ENCODE measurements at places on chromosomes 1 and 21.

GRCh38 chr1:219523411-219523810 lies 89.5 kb downstream of the ZC3H11B start:
- DNase-seq: no peak

DNA sequence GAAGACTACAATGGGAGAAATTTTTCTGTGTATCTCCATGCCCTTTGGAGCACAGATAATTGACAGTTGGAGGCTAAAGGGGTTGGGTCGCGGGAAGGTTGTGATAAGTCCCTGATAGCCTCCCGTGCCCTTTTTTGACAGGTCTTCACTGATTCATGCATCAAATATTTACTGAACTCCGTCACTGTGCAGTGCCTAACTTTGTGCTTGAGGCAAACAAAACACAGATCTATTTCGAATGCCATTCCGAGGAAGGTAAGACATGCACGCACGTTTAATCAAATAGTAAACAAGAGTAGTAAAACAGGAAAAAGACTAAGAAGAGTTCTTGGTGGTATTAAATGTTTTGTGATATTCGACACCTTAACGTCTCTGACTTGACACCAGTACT lies 494 bp upstream of the PIP5K1A start:
- DNase-seq: no peak

DNA sequence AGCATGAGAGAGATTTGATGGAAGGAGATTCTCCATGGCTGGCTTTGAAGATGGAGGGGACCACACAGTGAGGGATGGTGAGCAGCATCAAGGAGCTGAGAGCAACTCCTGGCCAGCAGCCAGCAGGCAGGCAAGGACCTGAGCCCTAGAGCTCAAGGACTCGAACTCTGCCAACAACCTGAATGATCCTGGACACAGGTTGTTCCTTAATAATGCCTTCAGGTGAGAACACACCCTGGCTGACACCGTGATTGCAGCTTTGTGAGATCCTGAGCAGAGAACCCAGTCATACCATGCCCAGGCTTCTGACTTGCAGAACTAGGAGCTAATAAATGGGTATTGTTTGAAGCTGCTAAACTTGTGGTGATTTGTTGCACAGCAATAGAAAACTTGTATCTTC lies 183.1 kb downstream of the LMX1A start:
- DNase-seq: no peak

- DNase-seq: no peak
These were observed 1.3 kb downstream of the INAVA start for GRCh38 chr1:200895801-200896530.

GRCh38 chr21:36791180-36791579 lies 92.3 kb downstream of the SIM2 start:
- no peak for DNase-seq

Data from activated T-helper 1 cell treated with anti-CD3 and anti-CD28 coated beads, Interleukin-2, amount 50 U/mL, for 16 hours (primary cell).